ENCODE measurements at places on chromosomes 2 and 18.

GRCh38 chr18:68991286-68991685 is 193.4 kb downstream of the CCDC102B start:
- no peak for DNase-seq

GRCh38 chr2:68318914-68319397 is 793 bp downstream of the CNRIP1 start:
- DNase-seq = no peak

DNA sequence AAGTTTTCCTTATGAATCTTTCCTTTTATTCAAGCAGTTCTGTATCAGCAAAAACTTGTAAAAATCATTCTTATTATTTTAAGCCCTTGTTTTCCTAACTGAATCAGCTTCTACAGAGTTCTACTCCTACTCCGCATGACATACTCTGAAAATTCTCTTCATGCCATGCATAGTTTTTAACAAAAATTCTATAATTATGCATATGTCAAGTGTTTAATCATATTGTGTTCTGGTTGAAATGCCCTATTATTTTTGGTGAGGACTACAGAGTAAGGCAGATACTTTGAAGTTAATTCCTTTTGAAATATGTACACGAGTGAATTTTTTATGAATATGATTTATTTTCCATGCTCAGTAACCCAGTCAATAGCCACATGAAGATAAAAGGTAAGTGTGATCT is 28.8 kb downstream of the ANKRD30B start:
- DNase-seq = no peak

GRCh38 chr2:26325851-26326250 is 20.1 kb upstream of the SELENOI start:
- no peak for DNase-seq

GRCh38 chr2:194003911-194004310 is 1653.1 kb upstream of the SLC39A10 start:
- DNase-seq = no peak

Data from aorta (tissue), 5 donors.